ENCODE measurements at places on chromosomes 3 and 15.

GRCh38 chr15:25706176-25706955 lies 156.8 kb downstream of the ATP10A start:
- no peak for DNase-seq

DNA sequence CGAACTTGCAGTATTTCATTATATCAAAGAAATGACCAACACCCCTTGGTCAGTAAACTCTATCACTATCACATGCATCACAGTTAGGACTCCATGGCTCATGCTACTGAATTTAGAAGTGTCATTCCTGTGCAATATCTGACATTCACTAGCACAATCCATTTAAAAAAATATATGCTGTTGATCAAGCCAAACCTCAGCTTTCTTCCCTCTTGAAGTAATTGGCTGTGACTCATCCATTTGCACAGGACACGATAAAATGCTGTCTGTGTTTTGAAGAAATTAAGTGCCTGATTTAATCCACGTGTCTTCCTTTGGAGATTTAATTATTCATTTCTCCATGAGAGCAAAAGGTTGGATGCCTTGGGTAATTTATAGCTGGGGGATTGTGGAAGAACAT lies 38.9 kb downstream of the CPNE4 start:
- peak; percentile 68 for DNase-seq

DNA sequence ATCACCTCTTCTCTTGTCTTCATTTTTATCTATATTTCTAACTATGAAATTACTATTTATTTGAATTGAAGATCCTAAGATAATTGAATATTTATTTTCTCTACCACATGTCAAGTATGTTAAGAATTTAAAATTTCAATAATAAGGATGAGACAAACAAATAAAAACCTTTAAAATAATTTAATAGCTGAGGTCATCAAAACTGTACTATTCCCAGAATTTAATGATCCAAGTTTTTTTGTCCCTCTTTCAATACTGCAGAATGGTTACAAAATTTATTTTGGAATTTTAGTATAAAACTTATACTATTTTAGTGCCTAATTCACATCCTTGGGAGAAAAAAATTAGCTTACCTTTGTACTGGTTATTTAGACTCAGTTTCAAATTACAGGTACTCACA lies 774.9 kb downstream of the ROBO2 start:
- no peak for DNase-seq

DNA sequence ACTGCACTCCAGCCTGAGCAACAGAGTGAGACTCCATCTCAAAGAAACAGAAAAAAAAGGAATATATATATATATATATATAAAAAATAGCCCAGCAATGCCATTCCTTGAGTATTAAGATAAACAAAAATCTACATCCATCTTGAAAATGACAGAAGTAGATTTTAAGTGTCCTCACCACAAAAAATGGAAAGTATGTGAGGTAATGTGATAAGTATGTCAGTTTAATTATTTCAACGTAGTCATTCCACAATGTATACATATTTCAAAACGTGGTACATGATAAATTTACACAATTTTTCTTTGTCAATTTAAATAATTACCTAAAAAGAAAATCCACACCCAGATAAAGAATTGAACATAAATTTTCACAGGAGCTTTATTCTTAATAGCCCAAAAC lies 54.9 kb downstream of the HCN4 start:
- DNase-seq: peak; percentile 42

- peak; percentile 95 for DNase-seq
Observed at GRCh38 chr15:88989578-88989977, 76.4 kb upstream of the MFGE8 start.

- DNase-seq: peak; percentile 69
Observed at GRCh38 chr3:87082796-87083440, 92.0 kb upstream of the VGLL3 start.

- DNase-seq: no peak
Observed at GRCh38 chr3:133121450-133121849, 83.3 kb downstream of the TMEM108 start.

DNA sequence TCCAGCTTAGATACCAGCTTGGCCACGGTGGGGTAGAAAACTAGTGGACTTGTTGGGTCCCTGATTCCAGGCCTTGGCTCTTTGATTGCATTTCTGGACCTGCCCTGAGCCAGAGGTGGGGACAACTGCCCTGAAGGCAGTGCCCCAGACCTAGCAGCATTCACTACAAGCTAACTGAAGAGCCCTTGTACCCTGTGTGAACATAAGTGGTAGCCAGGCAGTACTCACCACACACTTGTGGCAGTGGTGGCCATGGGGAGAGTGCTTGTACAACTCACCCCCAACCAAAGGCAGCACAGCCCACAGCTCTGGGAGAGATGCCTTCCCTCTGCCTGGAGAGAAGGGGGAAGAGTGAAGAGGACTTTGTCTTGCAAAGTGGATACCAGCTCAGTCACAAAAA lies 177.3 kb upstream of the NAALADL2 start:
- DNase-seq: no peak

GRCh38 chr3:169665264-169666075 lies 2.0 kb upstream of the MECOM start:
- no peak for DNase-seq

- peak; percentile 6 for DNase-seq
Observed at GRCh38 chr15:89885611-89886010, 8.2 kb downstream of the AP3S2 start.
